ENCODE measurements at places on chromosomes 3 and 15. TPM values are rescaled to one million over a fixed set of nuclear protein-coding genes. Genes with fewer than 3 reads are reported as not detected.
A peak's percentile ranks its signal among the peaks of the same experiment; 100 is the strongest.

- peak; percentile 38 for DNase-seq
Measured at GRCh38 chr3:195095035-195095703, 175.8 kb downstream of the XXYLT1 start.

The SEMA7A gene
- 1.2 TPM for total RNA-seq

The GOLGA8H gene
- not detected for total RNA-seq

- DNase-seq: no peak
Measured at GRCh38 chr3:186425788-186426730, 64.0 kb upstream of the DGKG start.

The RAB43 gene
- total RNA-seq: 5.1 TPM

- no peak for DNase-seq
Measured at GRCh38 chr15:51270706-51271105, 67.7 kb downstream of the CYP19A1 start.

The FAM43A gene
- 16.6 TPM for total RNA-seq

DNA sequence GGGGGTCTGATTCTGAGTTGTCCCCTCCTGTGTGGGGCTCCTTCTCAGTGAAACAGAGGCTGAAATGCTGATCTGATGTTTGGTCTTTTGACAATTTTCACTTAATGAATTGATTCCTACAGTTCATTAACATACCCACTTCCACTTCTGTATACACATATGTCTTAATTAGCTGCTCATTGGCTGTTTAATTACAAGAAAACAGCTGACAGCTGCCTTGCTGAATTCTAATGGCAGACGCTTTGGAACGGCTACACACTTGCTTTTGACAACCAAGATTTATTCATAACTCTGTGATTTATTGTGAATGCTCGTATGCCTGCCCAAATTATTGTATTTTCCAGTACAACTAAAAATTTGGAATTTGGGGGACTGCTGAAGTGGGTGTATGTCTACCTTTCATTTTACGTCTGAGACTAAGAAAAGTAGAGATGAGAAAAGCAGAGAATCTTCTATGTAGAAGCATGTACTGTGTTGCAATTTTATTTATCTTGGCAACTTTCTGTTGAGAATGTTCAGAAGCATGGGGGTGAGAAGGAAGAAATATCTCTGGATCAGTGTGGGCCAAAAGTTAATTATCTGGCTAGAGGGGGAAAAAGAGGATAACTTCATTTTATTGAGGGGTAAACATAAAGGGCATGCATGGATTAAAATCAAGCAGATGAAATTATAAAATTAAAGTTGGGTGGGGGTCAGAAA lies 46.5 kb upstream of the ICE2 start:
- no peak for DNase-seq

- DNase-seq: no peak
Measured at GRCh38 chr3:149658744-149659497, 1.1 kb upstream of the WWTR1 start.

The TCAIM gene
- 30.2 TPM for total RNA-seq

DNA sequence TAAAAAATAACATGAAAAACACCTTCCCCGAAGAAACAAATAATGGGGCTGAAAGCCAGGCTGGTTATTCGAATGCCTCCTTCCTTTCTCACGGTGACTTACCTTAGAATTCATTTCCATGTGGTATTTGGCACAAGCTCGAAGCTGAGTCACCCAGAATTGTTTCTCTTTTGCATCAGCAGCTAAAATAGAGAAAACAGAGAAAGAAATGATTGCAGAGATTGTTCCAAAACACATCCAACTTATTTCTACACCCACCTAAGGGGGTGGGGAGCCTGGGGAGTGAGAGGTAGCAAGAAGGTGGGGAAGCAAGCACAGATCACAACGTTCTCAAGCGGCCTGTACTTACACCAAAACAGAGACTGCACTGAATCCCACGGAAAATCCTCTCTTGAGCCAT lies 104.7 kb downstream of the OSBPL10 start:
- DNase-seq: no peak

The HIGD2B gene
- not detected for total RNA-seq

Data from Right ventricle myocardium superior (tissue), 1 donor.